Natural killer cell treated with Interleukin-12 subunit alpha and Interleukin-12 subunit beta and Interleukin-15 and Interleukin-18, amount 100 ng/mL, for 72 hours (primary cell): ENCODE measurements at places on chromosomes 4 and X.

- no peak overlapping the region for H3K4me3 ChIP-seq
- H3K4me1 ChIP-seq = no peaks in the 10 kb centered on the region
- H3K27ac ChIP-seq = no peak overlapping the region
- H3K27me3 ChIP-seq = no peaks in the 10 kb centered on the region
- no peak for DNase-seq
Observed at GRCh38 chr4:14294611-14295010, 667.1 kb upstream of the BOD1L1 start.

GRCh38 chr4:17450269-17450804, 61.6 kb downstream of the QDPR start:
- H3K27ac ChIP-seq = no peak overlapping the region
- no peak overlapping the region for H3K4me3 ChIP-seq
- H3K4me1 ChIP-seq = no peaks in the 10 kb centered on the region
- peaks cover 2% of the 10 kb centered on the region for H3K27me3 ChIP-seq
- DNase-seq = no peak
- H3K36me3 ChIP-seq = no peaks in the 10 kb centered on the region

- no peak for DNase-seq
- no peaks in the 10 kb centered on the region for H3K4me1 ChIP-seq
- H3K27ac ChIP-seq = no peak overlapping the region
- no peaks in the 10 kb centered on the region for H3K36me3 ChIP-seq
- no peak overlapping the region for H3K4me3 ChIP-seq
Observed at GRCh38 chr4:13263967-13264525, 220.1 kb downstream of the RAB28 start.

GRCh38 chr4:4730249-4730648, 129.2 kb upstream of the MSX1 start:
- no peaks in the 10 kb centered on the region for H3K27me3 ChIP-seq
- H3K36me3 ChIP-seq = peaks cover 12% of the 10 kb centered on the region
- DNase-seq = no peak
- H3K4me1 ChIP-seq = no peaks in the 10 kb centered on the region
- no peak overlapping the region for H3K4me3 ChIP-seq

GRCh38 chr4:158172261-158173258, at the start of gene GASK1B:
Gene GASK1B (minus strand): TSS chr4:158173025. CDS start chr4:158171375, 1,650 bp downstream.
- no peak for DNase-seq
- H3K27me3 ChIP-seq = peaks cover 14% of the 10 kb centered on the region
- H3K27ac ChIP-seq = no peak within 1 kb of the TSS
- H3K4me1 ChIP-seq = peaks cover 3% of the 10 kb centered on the region
- H3K4me3 ChIP-seq = no peak within 1 kb of the TSS

- H3K4me1 ChIP-seq = no peaks in the 10 kb centered on the region
- no peak for DNase-seq
- no peak overlapping the region for H3K4me3 ChIP-seq
Observed at GRCh38 chrX:14922437-14922836, 49.2 kb downstream of the MOSPD2 start.

GRCh38 chrX:133473451-133473850, 58.2 kb upstream of the GPC4 start:
- no peak overlapping the region for H3K4me3 ChIP-seq
- H3K27ac ChIP-seq = no peak overlapping the region
- H3K27me3 ChIP-seq = peaks cover 10% of the 10 kb centered on the region
- H3K36me3 ChIP-seq = no peaks in the 10 kb centered on the region
- DNase-seq = no peak

DNA sequence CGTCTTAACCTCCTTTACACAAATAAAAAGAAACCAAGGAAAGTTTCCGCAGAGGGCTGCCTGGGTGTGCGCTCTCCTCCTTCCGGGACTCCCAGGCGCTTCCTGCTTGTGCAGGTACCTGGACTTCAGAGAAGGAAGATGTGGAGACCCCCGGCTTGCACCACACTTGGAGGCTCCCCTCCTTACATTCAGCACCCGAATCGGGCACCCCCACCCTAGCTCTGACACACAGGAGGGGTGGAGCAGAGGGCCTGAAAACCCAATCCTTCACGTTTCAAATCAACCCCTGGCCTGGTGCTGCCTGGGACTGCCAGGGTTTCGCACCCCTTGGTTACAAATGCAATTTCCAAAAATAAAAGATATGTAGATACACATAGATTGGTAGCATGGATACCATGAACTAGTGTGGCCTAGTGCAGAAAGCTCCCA, 3.1 kb downstream of the NKX3-2 start:
- no peak for DNase-seq
- peaks cover 16% of the 10 kb centered on the region for H3K36me3 ChIP-seq
- H3K4me1 ChIP-seq = peaks cover 23% of the 10 kb centered on the region

DNA sequence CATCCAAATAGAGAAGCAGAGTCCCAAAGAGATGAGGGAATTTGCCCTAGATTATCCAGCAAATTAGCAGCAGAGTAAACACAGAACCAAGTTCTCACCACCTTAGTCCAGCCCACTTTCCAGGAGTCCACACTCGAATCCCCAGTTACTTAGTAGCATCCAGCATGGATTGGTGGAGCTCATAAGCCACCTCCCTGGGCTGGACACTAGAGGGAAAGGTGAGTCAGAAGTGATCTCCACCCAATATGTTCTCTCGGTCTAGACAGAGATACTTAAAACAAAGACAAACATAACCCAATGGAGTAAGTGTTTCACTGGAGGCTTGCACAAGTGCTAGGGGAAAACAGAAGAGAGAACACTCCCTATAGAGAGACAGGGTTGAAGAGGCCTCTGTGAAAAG, 105.1 kb upstream of the CPEB2 start:
- peaks cover 9% of the 10 kb centered on the region for H3K27me3 ChIP-seq
- peaks cover 5% of the 10 kb centered on the region for H3K36me3 ChIP-seq
- H3K27ac ChIP-seq = no peak overlapping the region
- no peak overlapping the region for H3K4me3 ChIP-seq
- DNase-seq = no peak

GRCh38 chr4:624705-625590, at the start of gene PDE6B:
Gene PDE6B (plus strand): TSS chr4:625573. CDS start chr4:625627, 54 bp downstream.
- no peak for DNase-seq
- no peak within 1 kb of the TSS for H3K4me3 ChIP-seq
- no peaks in the 10 kb centered on the region for H3K36me3 ChIP-seq
- H3K27me3 ChIP-seq = peaks cover 3% of the 10 kb centered on the region
- no peak within 1 kb of the TSS for H3K27ac ChIP-seq
- H3K4me1 ChIP-seq = no peaks in the 10 kb centered on the region

GRCh38 chr4:178672512-178672911, 1230.3 kb upstream of the AGA start:
- DNase-seq = no peak
- H3K4me3 ChIP-seq = no peak overlapping the region
- no peak overlapping the region for H3K27ac ChIP-seq

DNA sequence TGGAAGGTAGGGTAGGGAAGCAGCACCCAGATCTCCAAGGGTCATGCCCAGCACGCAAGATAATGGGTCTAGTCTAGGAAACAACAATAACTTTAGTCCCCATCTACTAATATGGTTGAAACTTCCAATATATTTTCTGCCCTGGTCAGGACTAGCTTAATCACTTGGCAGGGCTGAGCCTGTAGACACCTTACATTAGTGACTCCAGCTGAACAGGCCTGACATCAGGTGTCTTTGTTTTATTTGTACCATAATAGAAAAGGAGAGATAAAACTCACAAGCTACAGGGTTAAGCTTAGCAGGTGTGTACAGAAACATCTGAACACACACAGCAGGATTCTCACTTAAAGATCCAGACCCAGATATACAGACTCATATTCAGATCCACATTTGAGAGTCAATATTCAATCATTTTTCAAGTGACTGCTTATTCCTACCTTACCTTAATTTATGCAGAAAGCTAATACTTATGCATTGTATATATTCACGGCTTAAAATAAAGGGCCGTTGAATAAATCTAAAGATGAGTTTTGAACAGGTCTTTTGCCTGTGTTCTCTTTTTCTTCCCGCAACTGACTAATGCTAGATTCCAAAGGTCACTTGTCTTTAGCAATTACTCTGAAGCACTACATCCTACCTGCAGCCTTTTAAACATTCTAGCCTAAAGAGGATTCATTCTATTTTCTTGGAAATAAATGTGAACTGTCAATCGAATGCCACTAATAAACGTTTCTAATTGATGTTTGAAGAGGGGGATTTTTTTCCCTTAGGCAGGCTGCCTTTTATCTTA, 745.3 kb downstream of the RPA4 start:
- H3K27me3 ChIP-seq = peaks cover 10% of the 10 kb centered on the region
- no peaks in the 10 kb centered on the region for H3K36me3 ChIP-seq
- no peak overlapping the region for H3K27ac ChIP-seq
- H3K4me1 ChIP-seq = no peaks in the 10 kb centered on the region
- no peak for DNase-seq
- H3K4me3 ChIP-seq = no peak overlapping the region

- no peaks in the 10 kb centered on the region for H3K4me1 ChIP-seq
- no peak overlapping the region for H3K27ac ChIP-seq
- peaks cover 5% of the 10 kb centered on the region for H3K36me3 ChIP-seq
- no peak for DNase-seq
- no peak overlapping the region for H3K4me3 ChIP-seq
- H3K27me3 ChIP-seq = peaks cover 2% of the 10 kb centered on the region
Observed at GRCh38 chrX:103754401-103754800, 22.2 kb upstream of the PLP1 start.

DNA sequence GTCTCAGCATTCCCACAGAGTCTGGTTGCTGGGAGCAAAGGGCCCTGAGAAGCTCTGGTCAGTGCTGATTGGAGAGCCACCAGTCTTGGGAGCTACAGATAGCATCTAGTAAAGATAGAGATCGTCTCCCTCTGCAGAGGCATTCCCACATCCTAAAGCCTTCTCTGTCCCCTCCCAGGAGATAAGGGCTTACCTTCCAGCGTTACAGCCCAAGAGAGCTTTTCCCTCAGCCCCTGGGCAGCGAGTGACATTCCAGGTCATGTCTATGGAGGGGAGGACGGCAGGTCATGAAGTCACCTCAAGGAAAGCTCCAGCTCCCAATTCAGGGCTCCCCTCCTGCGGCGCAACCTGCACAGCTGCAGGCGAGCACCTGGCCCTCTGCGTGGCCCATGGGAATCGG, 29.9 kb downstream of the CLDN34 start:
- no peak overlapping the region for H3K4me3 ChIP-seq
- H3K27me3 ChIP-seq = no peaks in the 10 kb centered on the region
- H3K36me3 ChIP-seq = no peaks in the 10 kb centered on the region
- peak overlapping the region; percentile 58 for H3K27ac ChIP-seq
- peaks cover 6% of the 10 kb centered on the region for H3K4me1 ChIP-seq
- DNase-seq = no peak

DNA sequence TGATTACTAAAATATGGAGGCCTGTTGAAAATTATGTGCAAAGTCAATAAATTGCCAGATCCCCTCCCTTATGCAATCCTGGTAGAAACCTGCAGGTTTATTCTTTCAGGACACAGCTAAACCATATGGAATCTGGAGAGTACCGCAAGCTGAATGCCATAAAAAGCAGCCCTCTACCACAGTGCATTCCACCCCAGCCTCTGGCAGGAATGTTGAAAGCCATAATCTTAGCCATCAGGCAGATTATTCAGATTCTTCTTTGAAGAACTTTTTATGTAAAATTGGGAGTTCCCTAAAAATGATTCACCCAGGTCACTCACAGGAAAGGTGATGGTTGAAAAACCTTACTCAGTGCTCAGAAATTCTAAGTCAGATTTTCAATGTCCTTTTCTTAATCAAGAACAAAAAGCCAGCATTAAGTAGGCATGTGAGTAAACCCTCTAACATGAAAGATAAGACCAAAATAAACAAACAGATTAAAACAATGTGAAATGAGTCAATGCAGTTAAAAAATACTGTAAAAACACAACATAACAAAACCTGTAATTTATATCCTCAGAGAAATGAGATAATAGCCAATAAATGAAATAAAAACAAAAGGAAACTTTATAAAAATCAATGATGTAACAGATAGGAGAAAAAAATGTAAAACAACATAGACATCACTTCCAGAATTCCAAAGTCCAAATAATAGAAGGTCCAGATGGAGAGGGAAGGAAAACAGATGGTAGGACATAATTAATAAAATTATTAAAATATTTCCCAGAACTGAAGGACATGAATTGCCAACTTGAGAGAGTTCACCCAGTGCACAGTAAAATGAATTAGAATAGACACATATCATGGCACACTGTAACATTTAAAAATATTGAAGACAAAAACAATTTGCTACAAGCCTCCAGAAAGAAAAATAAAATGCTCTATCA, 226.9 kb downstream of the FSTL5 start:
- H3K27ac ChIP-seq = no peak overlapping the region
- H3K4me3 ChIP-seq = no peak overlapping the region
- H3K36me3 ChIP-seq = no peaks in the 10 kb centered on the region
- no peaks in the 10 kb centered on the region for H3K27me3 ChIP-seq
- H3K4me1 ChIP-seq = no peaks in the 10 kb centered on the region

GRCh38 chr4:85867271-85867670, 392.3 kb downstream of the ARHGAP24 start:
- no peaks in the 10 kb centered on the region for H3K27me3 ChIP-seq
- H3K36me3 ChIP-seq = no peaks in the 10 kb centered on the region
- no peaks in the 10 kb centered on the region for H3K4me1 ChIP-seq
- H3K27ac ChIP-seq = no peak overlapping the region
- no peak for DNase-seq

DNA sequence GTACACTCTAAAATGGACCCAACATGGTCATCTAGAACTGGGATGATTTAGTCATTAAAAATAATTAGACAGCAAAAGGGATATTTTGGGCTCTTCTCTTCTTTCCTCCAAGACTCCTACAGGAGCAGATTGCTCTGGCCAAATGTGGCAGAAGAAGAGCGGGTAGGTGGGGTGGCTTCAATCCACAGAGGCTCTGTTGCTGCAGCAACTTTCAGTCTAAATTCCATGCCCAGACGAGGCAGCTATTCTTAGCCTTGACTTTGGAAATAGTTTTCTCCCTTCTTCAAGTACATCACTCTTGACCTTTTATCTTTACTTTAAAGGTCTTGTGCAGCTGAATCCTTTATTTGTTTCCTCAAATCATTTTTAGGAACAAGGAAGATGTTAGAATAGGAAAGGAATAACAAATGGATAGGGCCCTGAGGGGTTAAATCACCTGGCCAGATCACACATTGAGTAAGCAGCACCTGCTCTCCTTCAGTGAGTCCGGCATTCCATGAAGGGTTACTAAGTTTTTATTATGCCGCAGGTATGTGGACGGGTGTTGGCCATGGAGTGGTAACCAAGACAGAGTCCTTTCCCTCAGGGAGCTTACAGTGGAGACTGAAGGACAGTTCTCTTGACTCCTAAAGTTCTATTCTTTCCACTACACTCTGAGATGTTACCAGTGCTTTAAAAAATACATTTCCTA, 19.3 kb upstream of the SORBS2 start:
- no peak overlapping the region for H3K27ac ChIP-seq
- H3K27me3 ChIP-seq = no peaks in the 10 kb centered on the region
- H3K4me1 ChIP-seq = no peaks in the 10 kb centered on the region

GRCh38 chr4:88063634-88064296, 56.3 kb downstream of the PKD2 start:
- H3K36me3 ChIP-seq = peaks cover 15% of the 10 kb centered on the region
- DNase-seq = no peak
- H3K4me3 ChIP-seq = no peak overlapping the region
- H3K27ac ChIP-seq = no peak overlapping the region
- H3K4me1 ChIP-seq = no peaks in the 10 kb centered on the region
